GM23248 (cell line): ENCODE measurements at places on chromosomes 12 and 14.

DNA sequence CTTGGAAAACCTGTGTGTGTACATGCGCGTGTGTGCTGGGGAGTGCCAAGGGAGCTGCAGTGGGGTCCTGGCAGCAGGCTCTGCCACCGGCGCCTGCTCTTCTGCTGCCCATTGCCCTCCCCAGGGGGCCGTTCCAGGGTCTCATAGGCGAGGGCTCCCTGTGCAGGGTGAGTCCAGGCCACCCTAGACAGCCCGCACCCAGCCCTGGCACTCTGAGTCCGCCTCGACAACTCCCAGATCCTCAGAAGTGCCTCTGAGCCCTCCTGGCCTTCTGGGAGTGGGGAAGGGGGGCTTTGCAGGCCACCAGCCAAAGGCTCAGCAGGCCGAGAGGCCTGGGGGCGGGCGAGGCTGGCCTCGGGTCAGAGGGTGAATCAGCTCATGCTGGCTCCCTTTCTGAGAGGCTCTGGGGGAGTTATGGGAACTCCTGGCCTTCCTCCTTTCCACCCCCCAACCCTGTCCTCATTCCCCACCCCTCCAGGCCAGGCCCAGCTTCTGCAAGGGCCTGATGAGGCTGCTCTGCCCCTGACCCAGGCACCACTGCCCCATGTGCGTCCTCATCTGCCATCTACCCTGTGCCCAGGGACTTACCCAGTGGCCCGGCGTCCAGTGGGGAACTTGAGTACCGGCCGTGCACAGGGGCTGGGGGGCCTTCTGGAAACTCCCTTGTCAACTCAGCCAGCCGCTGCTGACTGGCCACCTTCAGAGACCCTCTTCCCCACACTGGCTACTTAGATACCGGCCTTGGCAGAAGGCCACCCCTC, 2.1 kb upstream of the TEDC1 start:
- DNase-seq: no peak

GRCh38 chr12:69024413-69024812, 91.4 kb upstream of the CPM start:
- DNase-seq: peak; percentile 96

GRCh38 chr12:85779768-85780167, 56.4 kb downstream of the RASSF9 start:
- no peak for DNase-seq

- DNase-seq: no peak
Observed at GRCh38 chr14:101351769-101352168, 209.5 kb upstream of the DIO3 start.

- no peak for DNase-seq
Observed at GRCh38 chr12:124299628-124300388, 4.9 kb downstream of the RFLNA start.

DNA sequence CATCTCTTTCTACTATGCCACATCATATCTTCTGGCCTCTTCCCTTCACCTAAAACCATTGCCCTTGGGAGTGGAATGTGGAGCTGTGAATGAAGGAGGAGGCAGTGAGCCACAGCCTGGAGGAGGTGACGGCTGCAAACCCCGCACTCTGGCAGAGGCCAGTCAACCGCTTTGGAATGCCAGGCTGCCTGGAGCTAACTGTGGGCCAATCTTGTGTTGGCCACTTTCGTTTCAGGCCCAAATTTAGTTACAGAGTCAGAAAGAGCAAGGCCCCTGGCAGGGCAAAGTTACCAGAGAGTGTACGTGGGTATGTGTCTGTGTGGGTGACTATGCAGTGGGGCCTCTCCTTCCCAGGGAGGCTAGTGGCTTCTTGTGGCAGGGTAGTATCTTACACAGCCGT, 40.1 kb downstream of the CACNA1C start:
- peak; percentile 90 for DNase-seq

- peak; percentile 95 for DNase-seq
Observed at GRCh38 chr14:31937730-31938346, 139.3 kb upstream of the ARHGAP5 start.

DNA sequence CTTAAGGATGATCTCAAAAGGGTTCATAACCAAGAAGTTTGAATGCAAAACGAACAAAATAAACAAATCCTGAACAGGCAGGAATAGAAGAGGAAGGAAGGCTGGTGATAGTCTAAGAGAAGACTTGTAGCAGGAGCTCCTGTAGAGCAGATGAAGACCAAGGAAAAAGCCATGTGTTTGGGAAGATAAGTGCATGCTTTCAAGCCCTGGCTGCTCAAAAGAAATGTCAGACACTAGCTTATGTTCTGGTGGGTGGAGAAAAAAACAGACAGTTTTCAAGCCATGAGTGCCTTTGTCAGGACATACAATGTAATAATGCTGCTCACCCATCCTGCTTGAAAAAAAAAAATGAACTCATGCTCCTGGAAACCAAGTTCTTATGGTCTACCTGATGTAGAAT, 27.4 kb downstream of the TAOK3 start:
- no peak for DNase-seq

DNA sequence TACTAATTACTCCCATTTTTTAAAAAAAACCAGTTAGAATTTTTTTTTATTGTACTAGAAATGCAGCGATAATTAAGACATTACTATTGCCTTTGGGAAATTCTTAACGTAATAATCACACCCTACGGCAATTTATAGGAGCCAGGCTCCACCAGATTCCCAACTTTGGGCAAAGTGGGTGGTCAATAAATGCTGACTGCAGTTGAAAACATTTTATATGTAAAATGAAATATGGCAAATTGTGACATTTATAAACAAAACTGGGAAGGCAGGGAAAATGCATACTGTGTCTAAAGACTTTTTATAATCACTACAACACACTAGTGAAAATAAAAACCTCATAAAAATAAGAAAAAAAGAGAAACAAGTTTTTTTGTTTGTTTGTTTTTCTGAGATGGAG, 93.3 kb upstream of the HECTD1 start:
- DNase-seq: no peak
